Stimulated activated CD4-positive, alpha-beta T cell treated with anti-CD3 and anti-CD28 coated beads, Interleukin-12 subunit alpha, Interleukin-12 subunit beta, amount 100 ng/mL, for 24 hours (primary cell): ENCODE measurements at places on chromosomes 3 and 15.
A peak's percentile ranks its signal among the peaks of the same experiment; 100 is the strongest.

DNA sequence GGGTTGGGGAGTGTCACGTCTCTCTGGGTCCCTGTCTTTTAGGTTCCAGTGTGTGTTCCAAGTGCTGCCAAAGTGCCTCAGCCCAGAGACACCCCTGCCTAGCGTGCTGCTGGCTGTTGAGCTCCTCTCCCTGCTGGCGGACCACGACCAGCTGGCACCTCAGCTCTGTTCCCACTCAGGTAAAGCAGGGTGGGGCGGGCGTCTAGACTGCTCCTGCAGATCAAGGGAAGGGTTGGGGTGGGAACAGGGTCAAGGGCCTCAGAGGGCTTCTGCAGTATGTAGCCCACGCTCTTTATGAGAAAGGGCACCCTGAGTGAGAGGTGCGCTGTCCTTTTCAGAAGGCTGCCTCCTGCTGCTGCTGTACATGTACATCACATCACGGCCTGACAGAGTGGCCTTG, 17.2 kb downstream of the ATRIP start:
- no peak for DNase-seq

DNA sequence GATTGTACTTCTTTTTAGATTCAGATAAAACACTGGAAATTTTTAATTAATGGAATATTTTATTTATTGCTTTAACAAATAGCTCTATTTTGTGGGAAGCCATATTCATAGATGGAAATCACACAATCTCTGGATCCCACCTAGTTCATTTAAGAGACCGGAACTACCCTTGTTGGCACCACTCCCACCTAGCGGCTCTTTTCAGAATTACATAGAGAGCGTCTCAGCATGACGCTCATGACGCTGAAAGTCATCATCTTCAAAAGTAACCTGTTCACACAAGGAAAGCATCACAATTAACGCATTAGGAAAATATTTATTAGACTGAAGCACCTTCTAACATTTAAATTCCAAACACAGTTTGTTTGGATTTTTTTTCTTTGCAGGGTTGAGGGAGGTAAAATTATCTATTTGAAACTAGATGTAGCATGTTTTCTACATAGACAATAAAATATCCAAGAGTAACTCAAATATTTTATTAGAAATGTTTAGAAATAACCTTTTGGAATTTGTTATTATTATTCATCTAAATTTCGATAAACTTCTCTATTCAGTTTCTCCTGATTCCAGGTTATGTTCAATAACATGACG, 214.9 kb upstream of the ARRDC4 start:
- DNase-seq, result peak; percentile 22

- no peak for DNase-seq
Observed at GRCh38 chr15:28986108-28986507, 100.3 kb downstream of the APBA2 start.

DNA sequence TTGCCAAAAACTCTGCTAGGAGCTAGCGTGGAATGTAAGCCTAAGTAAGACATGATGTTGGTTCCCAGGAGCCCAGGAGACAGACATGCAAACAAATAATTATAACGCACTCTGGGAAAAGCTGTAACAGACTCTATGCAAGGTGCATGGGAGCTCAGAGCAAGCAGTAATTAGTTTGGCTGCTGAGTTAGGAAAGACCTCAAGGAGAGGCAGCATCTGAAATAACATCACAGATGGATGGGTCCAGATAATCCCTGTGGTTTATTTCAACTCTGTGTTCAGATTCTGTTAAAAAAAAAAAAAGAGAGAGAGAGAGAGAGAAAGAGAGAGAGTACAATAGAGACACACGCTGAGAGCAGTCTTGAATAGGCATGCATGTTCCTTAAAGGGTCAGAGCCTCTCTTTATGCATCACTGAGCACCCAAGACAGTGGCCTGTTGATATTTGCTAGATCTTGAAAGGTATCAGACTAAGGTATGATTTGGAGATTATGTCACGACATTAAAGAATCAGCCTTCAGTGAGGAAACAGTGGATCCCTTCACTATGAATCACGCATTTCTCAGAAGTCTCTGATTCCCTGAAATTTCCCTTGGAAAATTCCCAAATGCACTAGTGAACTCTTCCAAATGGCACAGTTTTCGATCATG, 124.4 kb upstream of the LIPC start:
- no peak for DNase-seq

GRCh38 chr3:138812806-138813205, 21.9 kb downstream of the PIK3CB start:
- no peak for DNase-seq

GRCh38 chr3:160941885-160942494, 163.2 kb downstream of the B3GALNT1 start:
- peak; percentile 63 for DNase-seq
